ENCODE measurements at places on chromosomes 4 and X. TPM values are rescaled to one million over a fixed set of nuclear protein-coding genes. Genes with fewer than 3 reads are reported as not detected.

The NPNT gene
- total RNA-seq: 160 TPM

The RPA4 gene
- total RNA-seq: 9.8 TPM

The EREG gene
- 0.37 TPM for total RNA-seq

The MAGEC1 gene
- 0.48 TPM for total RNA-seq

The CLDN34 gene
- total RNA-seq: 1.3 TPM

The MAGEA6 gene
- total RNA-seq: not detected

The ADGRG2 gene
- total RNA-seq: 1.3 TPM

The PAK3 gene
- total RNA-seq: 1.1 TPM

The MTCP1 gene
- 10.7 TPM for total RNA-seq

The UGT2A1 gene
- not detected for total RNA-seq

DNA sequence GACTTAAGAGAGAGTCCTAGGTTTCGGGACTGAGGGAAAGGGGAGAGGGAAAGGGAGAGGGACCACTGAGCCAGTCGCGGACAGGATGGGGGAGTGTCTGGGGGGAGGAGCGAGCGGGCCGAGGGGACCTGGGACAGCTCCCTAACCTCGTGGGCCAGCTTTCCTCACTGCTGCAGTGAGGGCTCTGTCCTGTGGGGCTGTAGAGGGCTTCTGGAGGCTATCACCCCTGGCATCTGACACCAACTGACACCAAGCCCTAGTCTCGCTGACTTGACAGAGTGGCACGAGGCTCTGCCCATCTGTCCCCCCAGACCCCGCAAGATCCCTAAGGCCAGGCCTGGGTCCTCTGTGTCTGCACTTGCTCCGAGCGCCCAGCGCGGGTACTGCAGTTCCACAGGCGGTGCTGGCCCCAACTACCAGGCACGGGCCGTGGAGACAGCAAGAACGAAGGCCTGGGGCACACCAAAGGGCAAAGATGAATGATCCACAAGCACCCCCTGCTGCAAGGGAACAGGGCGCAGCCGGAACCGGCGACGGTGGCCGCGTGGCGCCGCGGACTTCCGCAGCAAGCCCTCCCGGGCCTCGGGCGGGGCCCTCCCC, 465 bp downstream of the HAUS7 start:
- peak; percentile 18 for DNase-seq

DNA sequence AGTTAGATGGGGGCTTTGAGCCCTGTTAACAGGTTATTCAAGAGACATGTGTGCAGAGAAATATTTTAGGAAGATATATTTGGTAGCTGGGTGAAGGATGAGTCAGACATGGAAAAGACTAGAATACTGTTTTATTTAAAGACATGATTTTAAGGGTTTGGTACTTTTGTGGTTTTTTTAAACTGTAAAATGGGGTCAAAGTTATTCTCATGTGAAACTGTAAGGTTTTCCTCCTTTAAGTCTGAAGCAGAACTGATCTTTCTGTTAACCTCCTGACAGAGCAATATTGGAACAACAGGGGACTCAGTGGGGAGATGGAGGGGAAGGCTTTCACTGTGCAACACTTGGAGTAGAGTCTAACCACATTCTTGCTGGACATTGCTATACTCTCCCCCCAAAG, 112.4 kb upstream of the LSM6 start:
- DNase-seq: no peak

GRCh38 chr4:88189881-88190585, 31.6 kb upstream of the ABCG2 start:
- DNase-seq: no peak

DNA sequence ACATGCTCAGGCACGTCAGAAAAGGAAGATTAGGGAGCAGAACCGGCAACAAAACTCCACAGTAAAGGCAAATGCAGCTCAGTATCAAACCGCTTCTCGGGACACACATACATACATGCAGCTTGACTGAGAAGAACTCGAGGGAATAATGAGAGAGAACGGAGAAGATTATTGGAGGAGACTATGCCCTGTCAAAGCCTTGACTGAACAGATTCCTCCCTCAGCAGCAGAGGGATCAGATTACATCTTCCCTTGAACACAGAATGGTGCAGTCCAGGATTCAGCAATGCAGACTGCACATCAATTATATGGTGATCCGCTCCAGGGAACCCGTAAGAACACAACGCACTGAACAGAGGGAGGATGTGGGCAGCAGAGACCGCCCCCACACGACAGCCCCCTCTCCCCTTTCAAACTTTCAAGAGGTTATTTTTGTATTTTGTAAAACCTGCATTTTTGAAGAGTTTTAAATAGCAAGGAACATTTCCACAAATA, 183.2 kb downstream of the FBXW7 start:
- DNase-seq: peak; percentile 99

GRCh38 chr4:1870578-1871443, at the start of gene NSD2:
NSD2 (plus strand) TSS chr4:1871393; CDS start chr4:1900655, 29,262 bp downstream.
- peak; percentile 90 for DNase-seq

DNA sequence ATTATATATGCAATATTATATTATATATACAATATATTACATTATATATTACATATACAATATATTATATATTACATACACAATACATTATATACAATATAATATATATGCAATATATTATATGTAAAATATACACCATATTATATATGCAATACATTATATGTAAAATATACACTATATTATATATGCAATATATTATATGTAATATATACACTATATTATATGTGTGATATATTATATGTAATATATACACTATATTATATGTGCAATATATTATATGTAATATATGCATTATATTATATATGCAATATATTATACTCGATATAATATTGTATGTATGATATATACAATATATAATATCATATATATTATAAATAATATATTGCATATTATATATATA, 457.4 kb downstream of the SMARCA1 start:
- DNase-seq: no peak

DNA sequence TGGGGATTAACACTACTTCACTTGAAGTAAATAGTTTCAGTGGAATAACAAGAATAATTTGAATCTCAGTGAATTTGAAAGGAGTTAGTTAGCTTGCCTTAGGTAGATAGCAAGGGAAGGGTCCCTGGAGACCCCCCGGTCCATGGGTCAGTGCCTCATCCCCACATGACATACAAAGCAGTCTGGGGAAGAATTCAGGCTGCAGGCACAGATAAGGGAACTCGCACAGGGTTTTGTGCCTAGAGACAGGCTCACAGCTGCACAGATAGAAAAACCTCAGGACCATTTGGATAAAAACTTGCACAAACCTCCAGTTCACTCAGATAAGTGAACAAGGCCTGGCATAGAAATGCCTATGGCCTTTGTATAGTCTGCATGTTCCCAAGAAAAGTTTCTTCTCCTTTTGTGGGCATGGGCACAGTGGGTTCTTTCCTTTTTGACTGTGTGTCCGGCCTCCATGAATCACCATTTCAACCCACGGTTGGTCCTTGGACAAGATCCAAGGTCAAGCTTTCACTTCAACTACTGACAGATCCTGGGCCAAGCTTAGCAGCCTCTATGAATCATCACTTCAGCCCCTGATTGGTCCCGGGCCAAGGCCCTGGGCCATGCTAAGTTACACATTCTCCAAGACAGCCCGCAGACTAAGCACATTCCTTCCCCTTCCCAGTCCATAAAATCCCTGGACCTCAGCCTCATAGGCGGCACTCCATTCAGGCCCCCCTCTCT, 108.3 kb upstream of the KLHL4 start:
- DNase-seq: peak; percentile 91

DNA sequence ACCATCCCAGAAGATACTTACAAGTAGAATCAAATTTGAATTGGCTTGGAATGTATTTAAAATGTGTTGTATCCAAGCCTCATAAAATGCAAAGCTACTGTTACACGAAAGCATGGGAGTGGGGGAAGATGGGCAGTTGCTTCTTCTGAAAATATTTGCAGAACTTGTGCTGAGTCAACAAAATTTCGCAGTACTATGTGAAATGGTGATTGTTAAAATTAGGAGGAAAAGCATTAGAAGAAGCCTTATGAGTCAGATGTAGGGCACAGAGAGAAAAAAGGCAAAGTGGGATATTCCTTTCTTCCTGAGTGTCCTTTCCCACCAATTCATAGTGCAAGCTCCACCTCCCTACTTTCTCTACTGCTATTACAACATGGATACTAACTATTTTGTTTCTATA, 332.7 kb downstream of the PRDM5 start:
- no peak for DNase-seq

DNA sequence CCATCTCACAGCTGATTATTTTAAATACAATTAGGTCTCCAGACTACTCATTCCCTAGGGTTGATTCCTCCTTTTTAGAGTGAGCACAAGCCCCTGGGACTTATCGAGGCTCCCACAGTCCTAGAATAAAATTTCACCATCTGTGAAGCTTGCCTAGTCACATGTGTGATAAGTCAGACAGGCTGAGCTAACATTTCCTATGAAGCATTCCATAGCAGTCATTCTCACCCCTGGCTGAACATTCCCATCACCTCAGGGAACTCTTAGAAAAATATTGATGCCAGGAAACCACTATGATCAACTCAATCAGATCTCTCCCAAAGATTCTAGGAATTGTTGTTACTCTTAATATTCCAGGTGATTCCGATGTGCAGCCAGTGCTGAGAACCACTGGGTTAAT, 37.7 kb downstream of the ARHGEF9 start:
- peak; percentile 31 for DNase-seq

DNA sequence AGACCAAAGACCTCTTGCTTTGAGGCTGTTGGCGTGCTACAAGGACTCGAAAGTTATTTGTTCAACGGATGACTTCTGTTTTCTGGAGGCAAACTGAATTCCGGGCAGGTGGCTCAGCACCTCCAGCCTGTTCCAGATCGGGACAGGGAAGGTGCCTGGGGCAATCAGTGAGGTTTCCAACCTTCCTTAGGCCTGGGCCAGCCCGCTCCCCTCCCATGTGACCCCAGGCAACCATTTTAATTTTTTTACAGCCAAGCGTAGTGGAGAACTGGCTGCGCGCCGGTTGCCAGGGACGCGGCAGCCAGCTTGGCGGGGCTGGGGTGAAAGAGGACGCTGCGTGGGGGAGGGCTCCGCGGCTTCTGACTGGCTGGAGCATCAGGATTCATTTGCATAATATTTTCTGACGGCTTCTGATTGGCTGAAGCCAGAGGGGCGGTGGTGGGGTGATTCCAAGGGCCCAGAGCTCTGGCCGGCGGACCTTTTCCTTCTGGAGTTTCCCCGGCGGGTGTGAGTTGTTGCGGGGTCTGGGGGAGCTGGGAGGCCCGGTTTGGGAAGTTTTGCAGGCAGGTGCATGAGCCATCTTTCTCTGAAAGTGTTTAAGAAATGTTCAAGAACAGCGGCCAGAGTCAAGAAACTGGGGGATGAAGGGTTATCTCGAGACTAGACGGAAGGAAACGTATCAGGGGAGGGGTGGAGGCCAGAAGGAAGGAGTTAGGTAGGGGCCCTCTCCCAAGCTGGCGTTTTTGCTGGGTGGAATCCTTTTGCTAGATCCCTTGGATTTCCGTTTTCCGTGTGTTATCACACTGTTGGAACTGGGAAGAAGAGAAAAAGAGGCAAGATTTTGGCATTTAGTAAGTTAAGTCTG, at the start of gene MID1IP1:
MID1IP1 (plus strand) TSS at position 479 of the 865 bp plus-strand sequence. CDS start 3,488 bp downstream, outside the sequence.
- DNase-seq: peak; percentile 95

DNA sequence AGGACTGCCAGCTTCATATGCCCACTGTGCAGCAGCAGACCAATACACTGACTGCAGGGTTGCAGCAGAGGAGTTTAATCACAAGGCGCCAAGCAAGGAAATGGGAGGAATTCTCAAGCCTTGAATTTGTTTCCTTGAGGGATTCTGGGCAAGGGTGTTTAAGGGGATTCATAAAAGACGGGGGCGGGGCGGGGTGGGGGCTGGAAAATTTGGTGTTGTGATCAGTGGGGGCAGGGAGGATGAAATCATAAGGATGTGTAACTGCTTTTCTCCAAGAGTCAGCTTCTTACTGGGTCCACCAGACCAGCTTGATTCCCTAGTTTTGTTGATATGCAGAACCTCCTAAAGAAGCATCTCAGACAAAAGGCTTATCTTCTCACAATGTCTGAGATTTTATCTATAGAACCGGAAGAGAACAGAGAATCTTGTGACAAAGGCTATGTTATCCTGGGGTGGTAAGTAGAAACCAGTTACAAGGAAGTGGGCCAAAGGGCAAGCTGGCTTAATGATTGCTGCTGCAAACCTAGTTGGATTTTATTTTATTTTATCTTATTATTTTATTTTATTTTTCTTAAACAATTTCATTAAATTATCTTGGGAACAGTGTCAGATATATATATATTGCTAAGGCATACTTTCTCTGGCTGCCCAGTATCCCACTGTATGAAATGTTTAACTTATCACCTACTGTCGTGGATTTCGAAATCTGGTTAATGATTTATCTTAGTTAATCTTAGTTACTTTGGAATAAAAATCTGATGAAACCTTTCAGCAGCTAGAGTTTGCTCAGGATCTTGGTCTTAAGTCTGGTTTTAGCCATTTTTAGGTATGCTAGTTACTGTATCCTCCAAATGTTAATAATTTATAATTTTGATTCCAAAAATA, 276.4 kb downstream of the RPA4 start:
- peak; percentile 4 for DNase-seq

DNA sequence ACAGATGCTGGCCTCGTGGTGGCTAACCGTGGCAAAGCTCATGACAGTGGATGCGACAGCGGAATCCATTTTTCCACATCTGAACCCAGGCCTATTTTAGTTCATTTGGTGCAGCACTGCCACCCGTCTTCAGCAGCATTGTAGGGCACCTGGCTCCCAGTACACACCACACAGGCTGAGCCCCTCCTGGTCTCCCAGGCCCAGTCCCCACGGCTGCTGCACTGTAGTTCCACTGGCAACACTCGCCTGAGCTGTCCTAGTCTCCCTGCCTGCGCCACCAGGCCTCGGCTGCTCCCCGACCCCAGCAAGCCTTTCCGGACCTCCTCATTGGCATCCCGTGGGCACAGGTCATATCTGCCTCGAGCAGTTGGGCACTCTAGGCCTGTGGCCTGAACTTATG, 76.2 kb downstream of the MTMR1 start:
- no peak for DNase-seq

GRCh38 chr4:172225457-172225856, 412.3 kb downstream of the GALNTL6 start:
- no peak for DNase-seq

DNA sequence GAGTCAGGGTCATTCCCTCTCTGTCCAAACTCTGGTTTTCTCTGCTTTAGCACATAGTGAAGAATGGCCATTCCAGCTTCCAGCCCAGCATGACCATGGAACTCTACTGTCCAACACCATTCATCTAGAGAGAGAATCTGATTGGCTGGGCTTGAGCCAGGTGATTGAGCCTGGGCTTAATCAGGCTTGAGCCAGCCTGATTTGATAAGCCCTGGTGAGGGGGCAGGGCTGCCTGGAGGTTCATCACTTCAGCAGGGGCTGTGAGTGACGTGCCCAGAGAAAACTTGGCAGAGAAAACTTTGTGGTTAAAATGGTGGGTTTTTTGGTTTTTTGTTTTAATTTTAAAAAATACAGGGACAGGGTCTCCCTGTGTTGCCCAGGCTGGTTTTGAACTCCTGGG, 62.5 kb downstream of the KIAA0232 start:
- DNase-seq: no peak

- no peak for DNase-seq
Measured at GRCh38 chrX:122135070-122135469, 1049.0 kb upstream of the GRIA3 start.

Data from lung (tissue), 17 donors.